Activated CD8-positive, alpha-beta memory T cell treated with anti-CD3 and anti-CD28 coated beads for 1 hour (primary cell): ENCODE measurements at places on chromosomes 3 and 15.

DNA sequence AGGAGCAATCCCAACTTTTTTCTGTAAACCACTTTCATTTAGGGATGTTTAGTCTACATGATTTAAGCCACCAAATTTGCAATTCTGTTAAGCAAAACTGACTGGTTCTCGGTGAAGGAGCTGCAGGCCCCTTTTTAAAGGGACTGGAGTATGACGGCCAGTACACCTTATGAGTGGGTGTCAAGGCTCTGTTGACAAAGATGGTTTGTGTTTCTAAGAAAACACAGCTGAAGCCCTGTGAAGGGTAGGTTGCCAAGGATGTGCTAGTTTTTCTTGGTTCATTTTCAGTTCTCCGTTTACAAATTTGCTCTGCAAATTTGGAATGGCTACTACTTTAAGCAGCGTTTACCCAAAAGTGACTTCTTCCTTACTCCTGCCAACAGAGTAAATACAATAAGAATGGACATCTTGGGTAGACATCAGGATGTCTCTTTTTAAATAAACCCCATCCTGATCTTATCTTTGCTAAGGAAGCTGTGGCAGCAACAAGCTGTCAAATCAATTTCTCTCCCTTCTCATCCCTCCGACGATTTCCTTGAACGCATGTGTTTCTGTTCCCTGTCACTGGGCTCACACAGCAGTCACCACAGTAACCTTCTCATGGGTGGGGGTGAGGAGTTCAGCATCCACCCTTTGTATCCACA lies 58.2 kb upstream of the CMTM8 start:
- DNase-seq = no peak

DNA sequence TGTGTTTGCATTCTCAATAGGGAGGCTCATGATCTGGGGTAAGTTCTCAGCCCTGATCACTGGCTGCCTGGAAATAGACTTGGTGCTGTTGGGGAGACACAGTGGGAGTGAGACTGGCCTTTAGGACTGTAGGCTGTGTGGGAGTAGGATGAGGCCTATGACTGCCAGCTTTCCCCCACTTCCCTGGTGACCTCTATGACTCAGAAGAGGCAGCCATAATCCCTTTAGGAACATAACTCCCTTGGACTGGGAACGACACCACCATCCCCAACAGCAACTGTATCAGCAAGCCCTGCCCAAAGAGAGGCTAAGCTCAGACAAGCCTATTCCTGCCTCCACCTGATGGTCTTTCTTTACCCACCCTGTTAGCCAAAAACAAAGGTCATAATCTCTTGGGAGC lies 91.3 kb downstream of the SUCNR1 start:
- no peak for DNase-seq

GRCh38 chr3:130093741-130094391 lies 12.2 kb downstream of the ALG1L2 start:
- no peak for DNase-seq

GRCh38 chr3:150036780-150037179 lies 66.1 kb upstream of the PFN2 start:
- no peak for DNase-seq

DNA sequence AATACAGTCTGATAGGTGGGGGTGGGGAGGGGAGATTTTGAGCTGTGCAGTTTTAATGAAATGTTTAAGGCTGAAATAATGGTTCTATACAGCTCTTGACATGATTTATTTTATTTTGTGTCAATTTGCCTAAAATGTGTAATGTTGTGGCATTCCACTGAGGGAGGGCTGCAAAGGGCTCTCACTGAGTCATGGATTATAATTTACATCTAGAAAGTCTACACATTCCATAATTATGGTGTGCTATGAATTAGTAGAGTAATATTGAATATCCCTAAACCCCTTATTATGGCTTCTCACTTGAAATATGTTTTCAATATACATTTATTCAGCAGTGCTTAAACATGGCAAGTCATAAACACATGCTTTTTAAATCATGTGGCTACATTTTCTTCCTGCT lies 103.9 kb downstream of the RARB start:
- DNase-seq = no peak
